CD4-positive, alpha-beta T cell treated with Interleukin-21 for 1 hour (primary cell): ENCODE measurements at places on chromosomes 16 and 17.

GRCh38 chr17:15890279-15890892, 54.5 kb upstream of the ADORA2B start:
- no peak for DNase-seq

DNA sequence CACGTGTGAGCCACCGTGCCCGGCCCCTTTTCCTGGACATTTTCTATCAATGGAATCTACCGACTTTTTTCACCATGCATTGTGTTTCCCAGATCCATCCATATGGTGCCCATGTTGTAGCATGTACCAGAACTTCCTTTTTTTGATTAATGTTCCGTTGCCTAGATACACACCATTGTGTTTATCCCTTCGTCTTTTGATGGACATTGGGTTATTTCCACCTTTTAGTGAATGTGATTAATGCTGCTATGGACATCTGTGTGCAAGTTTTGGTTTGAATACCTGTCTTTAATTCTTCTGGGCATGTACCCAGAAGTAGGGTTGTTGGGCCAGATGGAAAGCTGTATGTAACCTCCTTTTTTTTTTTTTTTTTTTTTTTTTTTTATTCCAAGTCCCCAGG, 79.8 kb downstream of the NT5M start:
- no peak for DNase-seq

DNA sequence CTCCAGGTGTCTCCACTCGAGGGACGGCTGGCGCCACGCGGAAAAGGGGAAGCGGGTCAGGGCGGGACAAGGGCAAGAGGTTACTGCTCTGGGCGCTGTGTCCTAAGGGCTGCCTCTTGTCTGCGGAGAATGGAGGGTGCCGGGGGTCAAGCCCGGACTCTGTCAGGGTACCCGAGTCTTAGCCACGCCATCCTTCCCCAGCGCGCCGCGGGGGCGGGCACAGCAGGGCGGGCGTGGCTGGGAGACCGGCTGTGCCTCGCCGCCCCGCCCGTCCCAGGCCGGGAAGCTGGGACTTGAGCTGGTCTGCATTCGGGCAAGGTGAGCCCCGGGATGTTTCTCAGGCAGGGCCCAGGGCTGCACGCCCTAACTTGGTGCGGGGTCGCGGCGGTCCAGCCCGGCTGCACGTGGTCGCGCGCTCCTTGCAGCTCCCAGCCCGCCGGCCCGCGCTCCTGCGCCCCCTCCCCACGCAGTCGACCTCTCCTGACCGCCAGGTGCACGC, 6.2 kb upstream of the ACTG1 start:
- no peak for DNase-seq

DNA sequence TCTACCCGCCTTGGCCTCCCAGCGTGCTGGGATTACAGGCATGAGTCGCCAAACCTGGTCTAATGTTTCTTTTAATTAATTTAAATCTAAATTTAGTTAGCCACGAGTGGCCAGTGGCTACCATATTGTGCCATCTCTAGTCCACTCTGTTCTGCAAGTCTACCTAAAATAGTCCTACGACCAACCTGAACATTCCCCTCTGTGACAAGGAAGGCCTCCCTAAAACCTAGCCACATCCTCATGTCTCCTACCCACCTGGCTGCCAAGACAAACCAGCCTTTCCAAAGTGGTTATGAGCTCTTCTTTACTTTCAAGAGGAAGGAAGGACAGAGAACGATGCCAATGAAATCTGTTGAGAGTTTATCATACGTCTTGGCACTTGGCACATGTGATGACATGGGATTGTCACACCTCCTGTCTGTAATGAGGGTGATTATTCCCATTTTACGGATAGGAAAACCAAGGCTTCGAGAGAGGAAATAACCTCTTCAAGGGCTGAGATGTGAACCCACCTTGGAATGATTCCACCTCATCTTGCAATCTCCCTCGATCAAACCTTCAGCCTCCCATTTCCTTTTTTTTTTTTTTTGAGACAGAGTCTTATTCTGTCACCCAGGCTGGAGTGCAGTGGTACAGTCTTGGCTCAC, 19.7 kb downstream of the MYH11 start:
- DNase-seq = no peak

GRCh38 chr16:57380671-57381462, 8.6 kb downstream of the CX3CL1 start:
- DNase-seq = no peak

- no peak for DNase-seq
Observed at GRCh38 chr17:22161376-22161775, 469.1 kb downstream of the KCNJ18 start.

DNA sequence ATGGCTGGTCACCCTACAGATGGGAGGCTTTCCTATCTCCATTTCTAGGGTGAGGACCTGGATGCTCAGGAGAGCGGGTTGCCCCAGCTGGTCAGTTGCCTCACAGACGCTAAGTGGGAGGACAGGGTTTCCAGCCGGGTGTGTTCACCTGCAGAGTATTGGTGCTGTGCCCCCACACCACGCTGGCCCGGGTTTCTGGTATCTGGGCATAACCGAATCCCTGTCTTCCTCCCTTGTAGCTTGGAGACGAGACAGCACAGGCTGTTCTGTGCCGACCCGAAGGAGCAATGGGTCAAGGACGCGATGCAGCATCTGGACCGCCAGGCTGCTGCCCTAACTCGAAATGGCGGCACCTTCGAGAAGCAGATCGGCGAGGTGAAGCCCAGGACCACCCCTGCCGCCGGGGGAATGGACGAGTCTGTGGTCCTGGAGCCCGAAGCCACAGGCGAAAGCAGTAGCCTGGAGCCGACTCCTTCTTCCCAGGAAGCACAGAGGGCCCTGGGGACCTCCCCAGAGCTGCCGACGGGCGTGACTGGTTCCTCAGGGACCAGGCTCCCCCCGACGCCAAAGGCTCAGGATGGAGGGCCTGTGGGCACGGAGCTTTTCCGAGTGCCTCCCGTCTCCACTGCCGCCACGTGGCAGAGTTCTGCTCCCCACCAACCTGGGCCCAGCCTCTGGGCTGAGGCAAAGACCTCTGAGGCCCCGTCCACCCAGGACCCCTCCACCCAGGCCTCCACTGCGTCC, 9.7 kb downstream of the CX3CL1 start:
- no peak for DNase-seq

DNA sequence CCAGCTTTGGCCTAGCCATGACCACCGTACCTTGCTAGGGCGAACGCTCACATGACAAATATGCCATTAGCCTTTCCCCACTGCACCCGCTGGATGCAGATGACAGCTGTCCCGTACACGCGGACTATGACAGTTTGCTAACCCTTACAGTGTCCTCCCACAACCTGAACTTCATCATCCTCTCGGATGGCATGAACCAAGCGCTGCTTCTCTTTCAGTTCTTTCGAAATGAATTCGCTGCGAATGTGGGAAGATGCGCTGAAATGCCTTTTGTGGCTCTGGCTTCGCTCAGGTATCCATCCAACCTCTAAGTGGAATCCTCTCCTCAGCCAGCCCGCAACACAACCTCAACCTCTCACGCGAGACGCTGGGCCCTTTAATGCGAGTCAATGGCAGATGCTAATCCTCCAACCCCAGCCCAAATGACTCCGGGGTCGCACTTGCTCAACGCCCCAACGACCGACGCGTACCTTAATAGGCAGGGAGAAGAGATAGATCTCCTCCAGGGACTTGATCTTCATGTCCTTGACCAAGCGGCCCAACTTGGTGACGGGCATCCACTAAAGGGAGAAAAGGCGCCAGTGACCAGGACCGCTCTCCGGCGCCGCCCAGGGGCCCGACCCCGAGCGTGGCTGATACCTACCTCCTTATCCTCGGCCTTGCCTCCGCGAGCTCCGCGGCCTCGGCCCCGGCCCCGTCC, 670 bp downstream of the RPS2 start:
- peak; percentile 55 for DNase-seq

DNA sequence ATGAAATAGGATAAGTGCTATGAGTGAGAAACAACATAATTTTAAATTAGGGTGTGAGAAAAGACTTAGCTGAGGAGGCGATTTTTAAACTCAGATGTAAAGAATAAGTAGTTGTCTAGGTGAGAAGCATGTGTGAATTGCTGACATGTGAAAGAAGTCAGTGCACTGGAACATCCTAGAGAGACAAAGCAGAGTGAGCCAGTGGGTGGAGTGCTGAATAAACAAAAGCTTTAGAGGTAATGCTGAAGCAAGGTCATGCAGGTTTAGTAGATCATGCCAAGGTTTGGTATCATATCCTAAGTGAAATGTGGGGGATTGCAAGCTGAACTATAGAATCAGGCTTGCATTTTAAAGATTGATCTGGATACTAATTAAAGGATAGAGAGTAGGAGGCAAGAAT, 89.4 kb downstream of the KIF2B start:
- no peak for DNase-seq

DNA sequence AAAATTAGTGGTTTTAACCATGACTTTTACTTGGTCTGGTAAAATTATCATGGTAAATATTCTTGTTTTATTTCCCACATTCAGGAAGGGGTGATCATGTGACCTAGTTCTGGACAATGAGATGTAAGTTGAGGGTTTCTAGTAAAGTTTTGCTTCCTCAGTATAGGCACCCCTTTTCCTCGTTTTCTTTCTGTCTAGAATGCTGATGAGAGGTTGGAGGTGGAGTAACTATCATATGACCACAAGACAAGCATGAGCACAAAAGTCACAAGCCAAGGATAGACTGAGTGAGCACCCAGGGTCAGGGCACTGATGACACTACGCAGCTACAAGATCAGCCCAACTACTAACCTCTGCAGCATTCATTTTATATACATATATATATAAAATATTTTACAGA, 53.9 kb downstream of the MYO1D start:
- no peak for DNase-seq
